ENCODE measurements at places on chromosomes 2 and 18.
A peak's percentile ranks its signal among the peaks of the same experiment; 100 is the strongest.

- H3K27ac ChIP-seq: no peak overlapping the region
- H3K4me1 ChIP-seq: no peaks in the 10 kb centered on the region
- peaks cover 8% of the 10 kb centered on the region for H3K36me3 ChIP-seq
- no peak for DNase-seq
- H3K4me3 ChIP-seq: no peak overlapping the region
Observed at GRCh38 chr2:30984148-30984547, 154.1 kb downstream of the GALNT14 start.

DNA sequence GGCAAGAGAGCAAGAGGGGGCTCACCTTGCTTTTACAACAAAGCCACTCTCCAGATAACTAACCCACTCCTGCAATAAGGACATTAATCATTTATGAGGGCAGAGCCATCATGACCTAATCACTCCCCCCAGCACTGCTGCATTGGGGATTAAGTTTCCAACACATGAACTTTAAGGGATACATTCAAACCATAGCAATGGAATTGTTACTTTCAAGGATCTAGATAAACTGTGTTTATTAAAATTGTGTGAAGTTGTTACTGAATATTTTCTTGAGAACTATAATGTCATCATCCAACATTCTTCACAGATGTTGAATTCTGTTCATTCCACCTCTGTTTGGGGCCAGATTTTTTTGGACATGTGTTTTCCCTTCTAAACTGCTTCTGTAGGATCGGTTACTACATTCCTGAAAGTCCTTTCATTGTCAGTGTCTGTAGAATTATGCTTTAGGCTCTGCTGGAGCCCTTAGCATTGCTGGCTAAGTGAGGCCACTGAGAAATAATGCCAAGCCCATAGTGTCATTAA is 50.4 kb downstream of the SPATS2L start:
- H3K27ac ChIP-seq: no peak overlapping the region
- no peak for DNase-seq

DNA sequence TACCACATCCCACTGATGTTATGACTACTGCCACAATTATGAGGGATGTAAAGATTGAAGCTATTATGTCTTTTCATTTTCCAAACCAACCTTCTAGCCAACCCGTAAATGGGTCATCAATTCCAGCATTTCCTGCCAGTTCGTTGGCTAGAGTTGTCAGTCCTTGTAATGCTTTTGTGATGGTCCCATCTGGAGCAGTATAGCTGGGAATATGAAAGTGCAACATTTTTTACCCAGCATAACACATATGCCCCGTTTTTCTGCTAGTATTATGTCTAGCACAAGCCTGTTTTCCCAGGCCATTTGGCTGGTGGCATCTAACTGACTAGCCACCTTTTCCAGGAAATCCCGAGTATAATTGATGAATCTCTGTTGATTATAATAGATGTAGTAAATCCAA is 1501.6 kb upstream of the SLC39A10 start:
- H3K27me3 ChIP-seq: no peaks in the 10 kb centered on the region
- no peaks in the 10 kb centered on the region for H3K36me3 ChIP-seq
- no peaks in the 10 kb centered on the region for H3K4me1 ChIP-seq
- no peak overlapping the region for H3K4me3 ChIP-seq
- H3K27ac ChIP-seq: no peak overlapping the region

GRCh38 chr18:31774962-31775361 is 14.3 kb upstream of the SLC25A52 start:
- H3K4me3 ChIP-seq: no peak overlapping the region
- DNase-seq: no peak
- H3K27me3 ChIP-seq: no peaks in the 10 kb centered on the region
- H3K4me1 ChIP-seq: no peaks in the 10 kb centered on the region

DNA sequence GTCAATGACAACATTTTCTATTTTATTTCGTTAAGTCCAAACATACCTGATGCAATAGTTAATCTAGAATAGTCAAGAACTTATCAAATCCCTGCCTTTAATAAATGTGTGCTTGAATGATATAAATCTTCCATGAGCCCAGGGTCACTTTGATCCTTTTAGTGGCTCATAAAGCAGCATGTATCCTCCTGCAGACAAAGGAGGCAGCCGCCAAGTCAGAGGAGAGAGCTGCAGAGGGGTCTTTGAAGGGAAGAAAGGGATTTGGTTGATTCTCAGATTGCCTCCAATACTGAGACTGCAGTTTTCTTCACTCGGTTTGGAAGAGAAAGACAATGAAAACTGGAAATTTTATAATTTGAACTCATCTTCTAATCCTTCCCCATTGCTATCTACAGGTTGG is 378.4 kb upstream of the PIK3C3 start:
- no peaks in the 10 kb centered on the region for H3K27me3 ChIP-seq
- DNase-seq: no peak
- no peaks in the 10 kb centered on the region for H3K36me3 ChIP-seq

DNA sequence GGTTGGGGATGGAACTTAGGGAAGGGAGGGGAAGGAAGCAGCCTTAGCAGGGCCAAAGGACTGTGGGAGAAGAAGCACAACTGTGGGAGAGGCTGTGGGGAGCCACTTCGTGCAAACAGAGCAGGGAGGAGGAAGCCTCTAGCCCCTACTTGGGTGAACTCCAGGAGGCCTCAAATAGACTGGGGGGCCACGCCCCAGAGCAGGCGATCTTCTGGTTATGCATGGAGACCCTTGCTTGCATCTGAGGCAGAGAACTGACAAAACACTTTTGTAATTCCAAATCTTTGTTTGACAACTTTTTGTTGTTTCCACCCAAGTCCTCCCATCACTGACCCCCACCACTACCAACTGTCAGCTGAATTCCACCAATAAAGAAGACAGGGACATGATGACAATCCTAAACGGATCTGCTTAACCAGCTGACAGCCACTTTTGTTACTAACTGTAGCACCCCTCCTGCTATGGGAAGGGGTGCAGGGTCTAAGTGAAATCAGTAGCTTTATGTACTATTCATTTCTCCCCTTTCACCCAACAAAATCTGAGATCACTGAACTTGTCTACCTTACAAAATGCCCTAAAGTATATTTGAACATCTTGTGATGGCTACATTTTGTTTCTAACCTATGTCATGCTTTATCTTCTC is 80.5 kb upstream of the CPO start:
- no peaks in the 10 kb centered on the region for H3K27me3 ChIP-seq
- no peak overlapping the region for H3K4me3 ChIP-seq
- no peak for DNase-seq
- H3K36me3 ChIP-seq: no peaks in the 10 kb centered on the region
- no peaks in the 10 kb centered on the region for H3K4me1 ChIP-seq

- H3K36me3 ChIP-seq: no peaks in the 10 kb centered on the region
- no peak overlapping the region for H3K4me3 ChIP-seq
- no peak overlapping the region for H3K27ac ChIP-seq
Observed at GRCh38 chr2:150346806-150347205, 140.7 kb downstream of the RND3 start.

- no peak overlapping the region for H3K4me3 ChIP-seq
- no peak overlapping the region for H3K27ac ChIP-seq
- no peaks in the 10 kb centered on the region for H3K36me3 ChIP-seq
- DNase-seq: no peak
- no peaks in the 10 kb centered on the region for H3K4me1 ChIP-seq
Observed at GRCh38 chr18:26190506-26190905, 35.7 kb upstream of the TAF4B start.

DNA sequence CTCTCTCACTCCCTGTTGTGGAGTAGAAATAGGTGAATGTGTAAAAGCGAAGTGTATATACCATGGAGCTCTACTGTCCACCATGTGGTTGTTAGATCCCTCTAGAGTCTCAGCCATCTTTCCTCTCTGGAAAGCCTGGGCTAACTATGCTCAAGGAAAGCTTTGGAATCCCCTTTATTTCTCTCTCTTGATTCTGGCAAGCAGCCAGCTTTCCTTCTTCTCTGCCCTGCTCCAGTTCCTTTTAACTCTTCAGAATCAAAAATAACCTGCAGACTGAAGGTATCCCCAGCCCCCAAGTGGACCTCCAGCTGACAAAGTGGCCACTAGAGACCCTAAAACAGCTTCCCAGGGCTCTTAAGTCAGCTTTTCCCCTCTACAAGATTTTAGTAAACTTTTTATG is 381.9 kb downstream of the PLCL1 start:
- H3K36me3 ChIP-seq: no peaks in the 10 kb centered on the region
- H3K27ac ChIP-seq: no peak overlapping the region
- DNase-seq: no peak
- no peaks in the 10 kb centered on the region for H3K27me3 ChIP-seq
- H3K4me3 ChIP-seq: no peak overlapping the region

DNA sequence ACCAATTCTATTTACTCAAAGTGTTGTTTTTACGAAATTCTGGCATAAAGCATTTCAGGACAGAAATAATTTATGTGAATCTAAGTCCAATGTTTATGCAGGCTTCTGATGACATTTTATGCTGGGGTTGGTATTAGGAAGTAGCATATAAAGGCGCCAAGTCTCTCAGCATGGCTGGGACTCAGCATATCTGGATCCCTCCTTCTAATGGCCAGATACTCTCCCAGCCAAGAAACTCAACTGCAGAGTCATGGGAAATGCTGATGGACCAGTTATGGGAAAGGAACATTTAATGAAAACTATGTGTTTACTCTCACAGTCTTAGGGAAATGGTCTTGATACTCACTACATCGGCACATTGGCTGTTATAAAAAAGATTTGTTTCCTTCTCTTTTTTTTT is 392.2 kb downstream of the ARHGAP15 start:
- H3K27ac ChIP-seq: no peak overlapping the region
- peaks cover 21% of the 10 kb centered on the region for H3K4me1 ChIP-seq
- H3K4me3 ChIP-seq: no peak overlapping the region
- DNase-seq: no peak

DNA sequence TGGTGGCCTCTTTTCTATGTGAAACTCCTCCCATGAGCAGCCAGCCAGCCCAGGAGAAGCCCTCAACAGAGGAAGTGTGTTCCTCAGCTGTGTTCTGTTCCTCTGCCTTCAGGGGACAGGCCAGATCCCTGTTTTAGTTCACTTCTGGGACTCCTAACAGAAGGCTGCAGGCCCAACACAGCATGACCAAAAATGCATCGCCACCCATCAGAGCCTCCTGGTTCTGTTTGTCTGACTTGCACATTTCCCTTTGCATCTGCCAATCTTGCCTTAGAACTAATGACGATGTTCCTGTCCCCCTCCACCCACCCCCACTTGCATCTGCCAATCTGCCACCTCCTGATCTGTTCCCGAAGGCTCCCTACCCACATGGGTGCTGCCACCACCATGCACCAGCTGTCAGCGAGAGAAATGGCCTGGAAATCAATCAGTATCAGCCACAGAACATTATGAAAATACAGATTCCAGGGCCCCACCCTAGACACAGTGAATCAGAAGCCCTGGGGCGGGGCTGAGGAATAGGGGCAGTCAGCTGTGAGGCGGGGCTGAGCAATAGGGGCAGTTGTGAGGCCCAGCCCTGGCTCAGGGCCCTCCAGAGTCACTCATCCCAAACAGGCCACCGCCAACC is 51.0 kb downstream of the FAM168B start:
- H3K4me1 ChIP-seq: no peaks in the 10 kb centered on the region
- peaks cover 87% of the 10 kb centered on the region for H3K36me3 ChIP-seq
- H3K27ac ChIP-seq: no peak overlapping the region
- no peak for DNase-seq
- H3K4me3 ChIP-seq: no peak overlapping the region

GRCh38 chr2:200741468-200742202 is 70.1 kb upstream of the BZW1 start:
- no peak overlapping the region for H3K4me3 ChIP-seq
- H3K27me3 ChIP-seq: no peaks in the 10 kb centered on the region
- DNase-seq: no peak
- peak overlapping the region; percentile 72 for H3K27ac ChIP-seq
- peaks cover 39% of the 10 kb centered on the region for H3K4me1 ChIP-seq
